ENCODE measurements at places on chromosomes 11 and 22.

- DNase-seq = no peak
Observed at GRCh38 chr11:94838027-94838731, 70.0 kb downstream of the AMOTL1 start.

DNA sequence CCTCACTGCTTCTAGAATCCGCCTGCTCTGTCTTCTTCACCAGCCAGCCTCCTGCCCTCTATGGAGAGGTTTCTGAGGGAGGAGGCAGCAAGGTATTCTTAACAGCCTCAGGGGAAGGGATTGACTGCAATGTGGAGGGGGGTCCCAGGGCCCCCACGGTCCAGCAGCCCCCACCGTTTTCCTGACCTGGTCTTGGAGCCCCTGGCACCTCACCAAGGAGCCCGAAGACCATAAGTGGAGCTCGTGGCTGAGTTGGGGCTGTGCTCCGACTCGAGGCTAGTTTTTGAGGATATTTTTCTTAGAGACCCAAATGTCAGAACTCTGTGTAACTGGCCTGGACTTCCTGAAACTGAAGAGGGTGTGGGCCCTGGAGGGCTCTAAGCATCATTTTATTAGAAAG is 590.0 kb downstream of the BRD1 start:
- DNase-seq = no peak

DNA sequence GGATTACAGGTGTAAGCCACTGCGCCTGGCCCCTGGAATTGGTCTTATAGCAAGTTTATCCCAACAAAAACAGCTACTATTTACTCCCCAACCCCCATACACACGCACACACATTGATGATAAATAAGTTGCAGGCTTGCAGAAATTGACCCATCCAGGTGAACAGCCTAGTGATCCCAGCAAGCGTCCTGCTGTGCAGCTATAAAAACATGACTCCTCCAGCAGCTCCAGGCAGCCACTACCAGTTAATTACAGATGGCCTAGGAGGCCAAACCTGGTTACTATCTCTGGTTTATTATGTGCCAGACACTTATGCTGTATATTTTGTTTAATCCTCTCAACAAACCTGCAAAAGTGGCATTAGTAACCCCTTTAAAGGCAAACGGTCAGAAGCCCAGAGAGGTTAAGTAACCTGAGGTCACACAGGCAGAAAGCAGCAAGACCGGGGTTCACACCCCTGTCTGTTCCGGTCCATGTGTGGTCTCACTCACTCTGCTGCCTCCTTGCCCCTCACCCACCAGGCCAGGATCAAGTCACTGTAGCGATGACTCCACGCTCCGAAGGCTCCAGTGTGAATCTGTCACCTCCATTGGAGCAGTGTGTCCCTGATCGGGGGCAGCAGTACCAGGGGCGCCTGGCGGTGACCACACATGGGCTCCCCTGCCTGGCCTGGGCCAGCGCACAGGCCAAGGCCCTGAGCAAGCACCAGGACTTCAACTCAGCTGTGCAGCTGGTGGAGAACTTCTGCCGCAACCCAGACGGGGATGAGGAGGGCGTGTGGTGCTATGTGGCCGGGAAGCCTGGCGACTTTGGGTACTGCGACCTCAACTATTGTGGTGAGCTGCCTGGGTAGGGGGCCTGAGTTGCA is 6.6 kb downstream of the F2 start:
- DNase-seq = no peak

- no peak for DNase-seq
Observed at GRCh38 chr11:34205326-34206035, 100.1 kb downstream of the NAT10 start.

DNA sequence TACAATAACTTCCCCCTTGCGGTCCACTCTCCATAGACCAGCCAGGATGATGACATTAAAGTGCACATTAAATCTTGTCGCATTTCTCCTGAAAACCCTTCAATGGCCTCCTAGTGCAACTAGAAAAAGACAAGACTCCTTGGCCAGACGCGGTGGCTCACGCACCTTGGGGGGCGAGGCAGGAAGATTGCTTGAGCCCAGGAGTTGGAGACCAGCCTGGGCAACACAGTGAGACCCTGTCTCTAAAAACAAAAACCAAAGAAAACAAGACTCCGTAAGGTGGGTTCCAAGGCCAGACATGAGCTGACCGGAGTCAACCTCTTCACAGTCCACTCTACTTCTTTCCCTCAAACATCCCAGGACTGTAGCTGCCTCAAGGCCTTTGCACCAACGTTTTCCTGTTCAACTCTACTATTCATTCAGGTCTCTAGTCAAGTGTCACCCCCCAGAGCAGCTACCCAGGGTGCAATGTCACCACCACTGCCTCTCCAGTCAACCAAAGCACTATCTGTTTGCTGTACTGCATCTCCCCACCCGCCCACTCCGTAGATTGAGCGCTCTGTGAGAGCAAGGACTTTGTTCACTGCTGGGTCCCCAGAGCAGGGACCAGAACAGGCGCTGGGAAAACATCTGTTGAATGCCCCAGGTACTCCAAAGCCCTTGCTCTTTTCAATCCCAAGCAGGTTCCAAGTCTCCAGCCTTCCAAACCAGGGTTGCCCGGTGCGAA is 739 bp downstream of the ZMAT5 start:
- DNase-seq = no peak

- no peak for DNase-seq
Observed at GRCh38 chr22:35478633-35479107, 62.0 kb upstream of the RASD2 start.

DNA sequence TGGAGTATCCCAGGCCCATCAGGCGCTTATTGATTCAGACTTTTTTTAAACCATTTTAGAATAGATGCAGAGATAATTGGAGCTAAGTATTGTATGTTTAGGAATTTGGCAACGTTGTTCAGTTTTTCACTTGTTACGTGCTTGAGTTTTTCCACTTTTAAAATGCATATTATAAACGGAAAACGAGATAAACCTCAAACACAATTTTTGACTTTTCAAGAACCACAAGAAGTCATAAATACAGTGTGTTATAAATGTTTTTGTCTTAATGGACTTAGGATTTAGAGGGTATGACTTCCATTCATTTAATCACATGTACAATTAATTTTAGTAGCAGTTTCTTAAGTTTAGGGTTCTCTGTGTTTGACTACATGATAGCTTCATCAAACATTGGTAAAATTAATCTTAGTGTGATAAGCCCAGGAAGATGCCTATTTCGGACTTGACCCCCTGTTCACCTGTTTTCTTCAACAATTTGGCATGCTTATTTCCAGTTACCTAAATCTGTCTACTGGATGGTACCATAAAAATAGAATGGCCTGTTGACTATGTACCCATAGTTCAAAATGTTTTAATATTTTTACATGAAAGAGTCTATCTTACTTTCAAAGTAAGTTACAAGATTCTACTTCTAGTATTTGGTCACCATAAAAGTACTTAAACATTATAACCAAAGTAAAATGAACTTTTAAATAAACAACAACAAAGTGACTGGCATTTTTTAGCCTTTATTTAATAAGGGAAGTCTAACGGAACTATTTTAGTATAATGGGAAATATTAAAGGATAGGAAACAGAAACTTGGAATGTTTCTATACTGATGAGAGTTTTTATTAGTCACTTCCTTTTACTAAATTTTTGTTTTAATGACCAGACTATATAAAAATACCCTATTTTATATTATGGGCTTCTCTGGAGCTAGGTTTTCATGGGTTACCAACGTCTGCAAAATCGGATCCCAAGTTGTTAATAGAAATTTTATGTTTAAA is 1.4 kb downstream of the ZC3H12C start:
- no peak for DNase-seq

DNA sequence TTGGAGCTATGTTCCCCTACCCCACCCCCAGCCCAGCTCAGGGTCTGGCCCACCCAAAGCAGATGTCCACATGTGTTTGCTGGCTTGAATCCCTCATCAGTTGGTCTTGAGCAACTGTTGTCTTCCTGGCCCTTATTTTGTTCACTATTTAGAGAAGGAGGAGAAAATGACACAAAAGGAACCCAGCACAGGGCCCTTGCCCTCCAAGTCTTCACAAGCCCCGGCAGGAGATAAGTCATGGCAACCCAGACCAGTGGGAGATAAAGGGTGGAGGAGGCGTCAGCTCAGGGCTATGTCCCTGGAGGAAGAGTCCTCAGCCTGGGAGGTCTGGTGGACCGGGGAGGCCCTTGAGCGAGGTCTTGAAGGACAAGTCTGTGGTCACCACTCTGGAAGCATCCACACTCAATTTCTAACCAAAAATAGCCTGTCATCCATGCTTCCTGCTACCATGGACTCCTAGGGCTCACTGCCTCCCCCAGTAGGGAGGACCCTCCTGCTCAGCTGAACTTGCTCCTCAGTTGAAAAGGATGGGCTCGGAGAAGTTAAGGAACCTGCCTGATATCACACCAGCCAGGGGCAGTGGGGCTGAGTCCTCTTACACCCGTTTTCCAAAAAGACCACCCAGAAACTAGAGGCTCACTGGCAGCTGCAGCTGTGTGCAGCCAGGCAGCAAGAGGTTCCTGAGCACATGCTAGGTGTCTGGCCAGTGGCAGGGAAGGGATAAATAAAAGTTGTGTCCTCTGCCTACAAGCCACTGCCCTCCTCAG is 1.8 kb upstream of the RAB3IL1 start:
- no peak for DNase-seq

- no peak for DNase-seq
Observed at GRCh38 chr11:120649316-120649715, 137.8 kb downstream of the GRIK4 start.

- no peak for DNase-seq
Observed at GRCh38 chr11:34915136-34916014, 804 bp downstream of the APIP start.

DNA sequence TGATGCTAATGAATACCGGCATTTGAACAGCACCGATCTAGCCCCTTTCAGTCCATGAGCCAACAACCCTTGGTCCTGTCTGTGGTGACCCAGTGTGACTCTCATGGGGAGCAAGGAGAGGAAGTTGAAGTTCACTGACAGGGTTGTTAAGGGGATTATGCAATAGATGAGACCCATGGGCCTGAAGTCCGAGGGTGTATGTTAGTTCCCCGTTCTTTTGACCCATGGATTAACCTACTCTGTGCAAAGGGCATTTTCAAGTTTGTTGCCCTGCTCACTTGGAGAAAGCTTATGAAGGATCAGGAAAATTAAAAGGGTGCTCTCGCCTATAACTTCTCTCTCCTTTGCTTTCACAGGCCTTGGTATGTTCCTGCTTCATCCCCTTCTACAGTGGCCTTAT is 4.9 kb downstream of the PNPLA3 start:
- no peak for DNase-seq

- no peak for DNase-seq
Observed at GRCh38 chr11:95229993-95230809, 801 bp downstream of the SESN3 start.

DNA sequence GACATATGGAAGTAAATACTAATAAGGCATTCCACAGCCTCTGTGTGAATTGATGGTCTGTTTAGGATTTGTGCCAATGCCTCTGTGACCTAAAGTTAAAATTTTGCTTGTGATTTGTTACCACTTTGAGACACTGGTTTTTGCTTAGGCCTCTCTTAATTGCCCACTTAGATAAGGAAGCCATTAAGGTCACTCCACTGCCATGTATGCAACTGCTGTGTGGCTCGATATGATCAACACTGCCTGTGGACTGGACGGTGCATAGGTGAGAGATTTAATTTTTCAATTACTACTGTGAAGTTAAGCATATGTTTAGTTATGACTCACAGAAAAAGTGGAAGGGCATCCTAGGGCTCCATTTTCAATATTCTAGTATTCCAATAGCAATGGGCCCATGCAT is 36.9 kb downstream of the CSRP3 start:
- DNase-seq = no peak

- DNase-seq = no peak
Observed at GRCh38 chr11:17473071-17473744, 3.4 kb downstream of the ABCC8 start.

GRCh38 chr11:121376130-121376529 is 76.0 kb upstream of the SORL1 start:
- no peak for DNase-seq

DNA sequence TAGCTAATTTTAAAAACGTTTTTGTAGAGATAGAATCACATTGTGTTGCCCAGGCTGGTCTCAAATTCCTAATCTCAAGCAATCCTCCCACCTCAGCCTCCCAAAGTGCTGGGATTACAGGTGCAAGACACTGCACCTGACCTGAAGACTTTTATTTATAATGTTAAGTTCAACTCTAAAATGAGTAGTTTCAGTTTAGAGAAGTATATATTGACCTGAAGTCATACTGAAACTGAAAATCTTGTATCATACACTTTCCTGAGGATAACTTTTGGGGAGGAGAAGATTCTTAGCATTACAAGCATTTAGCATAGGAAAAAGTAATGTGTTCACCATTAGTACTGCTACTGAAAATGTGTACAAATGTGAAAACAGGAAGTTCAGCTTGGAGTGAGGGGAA is 249.3 kb downstream of the CASP12 start:
- DNase-seq = no peak

DNA sequence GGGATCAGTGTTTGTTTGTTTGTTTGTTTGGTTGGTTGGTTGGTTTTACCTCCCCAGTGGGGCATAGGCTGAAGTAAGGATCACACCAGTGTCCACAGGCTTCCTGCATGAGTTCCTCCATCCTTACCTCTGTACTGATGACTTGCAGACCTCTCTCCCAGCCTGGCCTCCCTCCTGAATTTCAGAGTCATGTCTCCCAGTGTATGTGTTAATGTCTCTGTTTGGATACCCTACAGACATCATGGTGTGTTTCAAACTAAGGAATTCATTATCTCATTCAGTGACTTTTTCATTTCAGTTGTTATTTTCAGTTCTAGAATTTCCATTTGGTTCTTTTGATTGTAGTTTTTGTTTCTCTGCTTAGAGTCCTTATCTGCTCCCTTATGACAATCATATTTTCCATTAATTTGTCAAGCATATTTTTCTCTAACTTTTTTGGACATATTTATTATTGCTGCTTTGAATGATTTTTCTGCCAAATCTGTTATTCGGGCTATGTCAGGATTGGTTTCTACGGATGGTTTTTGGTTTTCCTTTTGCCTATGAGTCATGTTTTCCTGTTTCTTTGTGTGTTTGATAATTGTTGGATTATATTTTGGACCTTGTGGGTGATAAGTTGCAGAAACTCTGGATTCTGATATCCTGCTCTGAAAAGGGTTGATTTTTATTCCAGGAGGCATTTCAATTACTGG is 23.6 kb downstream of the MYEOV start:
- no peak for DNase-seq

GRCh38 chr22:47783433-47784366 is 1021.2 kb downstream of the TBC1D22A start:
- DNase-seq = no peak

- DNase-seq = no peak
Observed at GRCh38 chr11:129950101-129951091, 52.2 kb downstream of the PRDM10 start.

- DNase-seq = no peak
Observed at GRCh38 chr11:115618428-115618827, 114.2 kb upstream of the CADM1 start.

DNA sequence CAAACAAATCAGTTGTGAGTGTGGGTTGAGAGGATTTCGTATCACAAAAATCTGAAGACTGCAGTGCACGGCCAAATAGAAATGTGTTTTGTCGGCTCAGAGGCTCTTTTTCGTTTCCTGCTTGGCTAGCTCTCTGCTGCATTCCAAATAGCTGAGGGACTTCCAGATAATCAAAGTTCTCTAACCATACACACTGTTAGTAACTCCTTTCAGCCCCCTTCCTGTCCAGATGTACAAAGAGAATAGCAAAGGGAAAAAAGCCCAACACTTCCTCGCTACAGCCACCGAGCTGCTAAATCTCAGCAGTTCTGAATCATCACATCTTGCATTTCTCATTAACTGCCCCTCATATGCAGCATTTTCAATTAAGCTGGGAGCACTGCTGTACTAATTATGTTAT is 203.1 kb downstream of the TENM4 start:
- DNase-seq = no peak

GRCh38 chr11:47415949-47416472 is 7.6 kb downstream of the SLC39A13 start:
- no peak for DNase-seq

All from stimulated activated CD8-positive, alpha-beta memory T cell treated with anti-CD3 and anti-CD28 coated beads, Interleukin-4, amount 100 ng/mL, for 1 hour (primary cell).